Bronchial smooth muscle cell (primary cell): ENCODE measurements at places on chromosomes 11 and 22. TPM values are rescaled to one million over a fixed set of nuclear protein-coding genes. Genes with fewer than 3 reads are reported as not detected.

ROM1 gene
- 3.9 and 10.4 TPM in 2 replicates for total RNA-seq

NAV2 gene
- total RNA-seq: 7.9 and 19.2 TPM in 2 replicates

GLB1L3 gene
- total RNA-seq: not detected in 2 replicates

MYOD1 gene
- total RNA-seq: not detected in 2 replicates

AMOTL1 gene
- total RNA-seq: 22.4 and 29.7 TPM in 2 replicates

KCNK4 gene
- 0.09 TPM in 1 of 2 replicates, not detected in the other for total RNA-seq

SPDYC gene
- total RNA-seq: not detected in 2 replicates

RAPSN gene
- total RNA-seq: 0.16 and 0.34 TPM in 2 replicates

APLP2 gene
- 515 and 720 TPM in 2 replicates for total RNA-seq

APOBEC3B gene
- 0.09 and 0.79 TPM in 2 replicates for total RNA-seq

NAALAD2 gene
- total RNA-seq: 0.47 and 1.7 TPM in 2 replicates

F2 gene
- 0.16 TPM in 1 of 2 replicates, not detected in the other for total RNA-seq

ADM2 gene
- total RNA-seq: 0.16 and 0.86 TPM in 2 replicates

YAP1 gene
- 115 and 123 TPM in 2 replicates for total RNA-seq

CPSF7 gene
- 9.1 and 12.2 TPM in 2 replicates for total RNA-seq

RGL4 gene
- total RNA-seq: under 0.01 TPM in 1 of 2 replicates, not detected in the other

OR52N4 gene
- total RNA-seq: 0.17 TPM in 1 of 2 replicates, not detected in the other

OR5AK2 gene
- not detected in 2 replicates for total RNA-seq

RFPL3 gene
- not detected in 2 replicates for total RNA-seq

PLEKHB1 gene
- total RNA-seq: 1.3 and 1.6 TPM in 2 replicates

SEZ6L gene
- total RNA-seq: not detected in 2 replicates
